ENCODE measurements at places on chromosomes 7 and 10.

DNA sequence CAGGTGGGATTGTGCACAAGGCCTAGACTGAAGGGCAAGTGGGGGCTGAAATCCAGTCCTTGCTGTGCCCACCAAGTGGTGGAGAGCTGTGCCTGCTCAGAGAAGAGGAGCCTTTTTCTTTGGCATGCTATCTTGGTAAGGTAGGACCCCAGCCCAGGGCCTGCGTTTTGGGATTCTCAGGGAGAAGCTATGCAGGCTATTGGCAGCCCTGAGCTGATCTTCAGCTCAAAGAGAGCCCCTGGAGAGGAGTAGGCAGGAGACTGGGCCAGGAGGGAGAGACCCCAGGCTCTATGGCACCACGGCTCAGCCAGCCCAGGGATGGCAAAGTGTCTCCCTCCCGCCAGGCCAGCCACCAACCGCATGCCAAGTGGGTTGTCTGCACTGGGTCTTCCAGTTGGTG, 119.2 kb upstream of the PCBD1 start:
- no peak for DNase-seq

DNA sequence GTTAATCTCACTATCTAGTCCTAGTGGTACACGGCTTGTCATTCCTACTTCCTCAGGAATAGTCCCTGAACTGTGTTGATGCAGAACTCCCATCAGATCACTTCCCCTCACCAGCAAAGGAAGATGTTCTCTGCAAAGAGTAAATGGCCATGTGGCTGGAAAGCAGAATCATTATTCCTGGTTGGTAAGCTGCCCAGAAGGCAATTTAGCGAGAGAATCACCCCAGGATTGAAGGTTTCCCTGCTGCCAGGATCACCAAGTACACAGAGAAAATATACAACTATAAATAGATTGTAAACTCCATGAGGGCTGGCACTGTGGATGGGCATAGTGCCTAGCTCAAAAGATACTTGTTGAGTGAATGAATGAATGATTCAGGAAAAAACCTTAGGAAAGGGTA, 115.0 kb downstream of the GFRA1 start:
- no peak for DNase-seq

DNA sequence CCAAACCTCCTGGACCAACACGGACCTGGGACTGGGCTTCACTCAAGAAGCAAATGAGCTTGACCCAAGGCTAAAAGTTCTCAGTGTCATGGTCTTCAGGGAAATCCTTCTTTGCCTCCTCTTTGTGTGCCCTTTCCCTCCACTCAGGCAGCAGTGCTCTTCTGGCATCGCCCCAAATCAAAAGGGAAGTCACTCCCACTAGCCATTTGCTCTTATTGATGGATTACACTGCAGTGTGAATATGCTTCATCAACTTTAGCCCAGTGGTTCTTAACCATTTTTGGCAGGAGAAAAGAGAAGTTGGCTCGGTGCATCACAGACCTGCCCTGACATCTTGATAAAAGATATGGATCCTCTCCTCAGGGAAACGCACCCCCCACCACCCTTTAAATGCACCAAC, 19.2 kb upstream of the IKZF1 start:
- DNase-seq = no peak

DNA sequence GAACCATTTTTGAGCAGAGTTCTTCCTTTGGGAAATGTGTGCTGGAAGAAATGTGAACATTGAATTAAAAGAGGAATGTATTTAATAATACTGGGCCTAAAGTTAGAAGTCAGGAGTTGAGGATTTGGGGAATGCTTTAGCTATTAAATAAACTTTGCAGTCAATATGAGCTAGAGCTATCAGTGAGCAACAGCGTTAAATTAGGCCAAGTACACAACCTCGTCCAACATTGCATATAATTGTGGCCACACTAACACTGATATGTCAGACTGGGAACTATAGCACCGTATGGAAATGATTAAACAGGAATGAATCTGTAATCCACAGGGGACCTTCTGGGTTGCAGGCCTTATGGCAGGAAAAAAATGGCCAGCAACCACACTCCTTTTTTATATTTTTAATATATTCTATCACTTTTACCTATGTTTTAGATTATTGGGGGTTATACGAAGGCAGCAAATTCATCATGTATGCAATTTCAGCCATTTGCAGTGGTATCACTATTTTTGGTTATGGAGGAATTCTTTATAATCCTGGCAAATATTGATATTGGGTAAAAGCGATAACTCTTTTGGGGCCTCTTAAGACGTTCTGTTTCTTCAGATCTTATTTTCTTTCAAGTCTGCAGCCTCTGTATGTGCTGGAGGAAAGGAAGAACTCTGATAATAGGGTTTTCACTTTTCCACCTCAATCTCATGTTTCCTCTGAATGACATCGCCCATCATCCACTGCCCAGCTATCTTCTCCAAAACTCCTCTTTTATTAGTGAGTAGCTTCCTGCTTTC, 236.3 kb upstream of the PLXDC2 start:
- no peak for DNase-seq

DNA sequence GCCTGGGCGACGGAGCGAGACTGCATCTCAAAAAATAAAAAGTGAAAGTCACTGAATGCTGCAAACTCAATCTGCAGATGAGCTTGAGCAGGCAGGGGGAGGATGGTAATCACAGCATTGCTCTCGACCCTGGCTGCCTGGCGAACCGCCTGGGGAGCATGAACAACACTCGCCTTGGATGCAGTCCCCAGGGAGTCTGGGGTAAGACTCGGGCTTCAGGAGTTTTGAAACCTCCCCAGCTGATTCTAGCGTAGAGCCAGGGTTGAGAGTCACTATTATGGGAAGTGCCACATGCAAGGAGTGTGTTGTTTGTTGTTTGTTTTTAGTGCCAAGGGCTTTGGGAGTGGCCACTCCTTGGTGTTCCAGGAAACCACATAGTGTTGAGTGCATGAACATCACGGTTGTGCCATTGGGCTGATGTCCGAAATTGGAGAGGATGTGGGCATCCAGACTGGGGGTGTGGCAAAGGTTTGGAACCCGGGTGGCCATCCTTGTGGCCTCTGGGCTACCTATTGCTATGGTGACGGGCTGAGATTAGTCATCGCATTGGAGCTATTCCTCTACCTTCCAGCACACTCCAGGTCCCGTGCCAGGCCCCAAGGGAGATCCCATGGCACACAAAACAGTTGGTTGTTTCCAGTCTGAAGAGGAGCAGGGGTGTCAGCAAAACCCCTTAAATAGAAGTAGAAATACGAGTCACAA, 92.6 kb downstream of the RGS10 start:
- no peak for DNase-seq

- no peak for DNase-seq
Observed at GRCh38 chr7:3250725-3251124, 50.3 kb upstream of the SDK1 start.

- no peak for DNase-seq
Observed at GRCh38 chr10:80322158-80322557, 32.7 kb upstream of the MAT1A start.

GRCh38 chr7:149297034-149297755, 35.2 kb downstream of the ZNF783 start:
- DNase-seq = no peak

DNA sequence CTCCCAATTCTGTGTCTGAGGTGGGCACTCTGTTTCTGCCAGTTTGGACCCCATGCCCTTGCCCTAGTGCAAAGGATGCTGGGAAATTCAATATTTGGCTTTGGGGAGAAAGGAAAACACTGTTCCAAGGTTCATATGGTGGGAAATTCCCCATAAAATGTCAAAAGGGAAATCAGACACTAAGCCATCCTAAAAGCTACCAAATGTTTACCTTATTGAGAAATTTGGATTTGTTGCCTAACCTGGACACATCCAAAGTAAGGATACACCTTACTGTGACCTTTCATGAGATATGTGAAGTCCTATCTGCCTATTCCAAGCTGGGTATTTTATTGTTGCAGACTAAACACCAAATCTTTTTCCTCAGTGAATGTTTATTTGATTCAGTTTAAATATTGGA, 109.1 kb downstream of the CYP26A1 start:
- DNase-seq = no peak

DNA sequence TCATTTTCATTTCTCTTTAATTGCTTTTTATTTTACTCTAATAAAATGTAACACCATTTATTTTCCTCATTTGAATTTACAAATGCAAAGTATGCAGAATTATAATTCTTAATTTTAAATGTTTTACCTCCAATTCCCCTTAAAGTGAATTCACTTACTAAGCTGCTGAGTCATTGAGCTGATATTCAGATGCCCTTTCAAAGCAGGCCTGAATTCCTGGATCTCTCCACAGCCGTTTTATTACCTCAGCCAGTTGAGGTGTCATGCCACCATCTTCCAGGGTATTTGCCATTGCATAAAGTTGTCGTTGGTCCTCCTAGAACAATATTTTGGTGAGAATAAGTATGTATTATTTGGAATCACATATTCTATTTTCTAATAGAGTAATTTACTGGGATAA, 33.2 kb downstream of the GNAT3 start:
- DNase-seq = no peak

Data from NCI-H2081 treated with DMSO at 0.1 percent for 48 hours (cell line).